ENCODE measurements at places on chromosomes 1 and 21.
A peak's percentile ranks its signal among the peaks of the same experiment; 100 is the strongest.

- no peak for DNase-seq
Observed at GRCh38 chr1:18121072-18121820, 13.6 kb downstream of the IGSF21 start.

DNA sequence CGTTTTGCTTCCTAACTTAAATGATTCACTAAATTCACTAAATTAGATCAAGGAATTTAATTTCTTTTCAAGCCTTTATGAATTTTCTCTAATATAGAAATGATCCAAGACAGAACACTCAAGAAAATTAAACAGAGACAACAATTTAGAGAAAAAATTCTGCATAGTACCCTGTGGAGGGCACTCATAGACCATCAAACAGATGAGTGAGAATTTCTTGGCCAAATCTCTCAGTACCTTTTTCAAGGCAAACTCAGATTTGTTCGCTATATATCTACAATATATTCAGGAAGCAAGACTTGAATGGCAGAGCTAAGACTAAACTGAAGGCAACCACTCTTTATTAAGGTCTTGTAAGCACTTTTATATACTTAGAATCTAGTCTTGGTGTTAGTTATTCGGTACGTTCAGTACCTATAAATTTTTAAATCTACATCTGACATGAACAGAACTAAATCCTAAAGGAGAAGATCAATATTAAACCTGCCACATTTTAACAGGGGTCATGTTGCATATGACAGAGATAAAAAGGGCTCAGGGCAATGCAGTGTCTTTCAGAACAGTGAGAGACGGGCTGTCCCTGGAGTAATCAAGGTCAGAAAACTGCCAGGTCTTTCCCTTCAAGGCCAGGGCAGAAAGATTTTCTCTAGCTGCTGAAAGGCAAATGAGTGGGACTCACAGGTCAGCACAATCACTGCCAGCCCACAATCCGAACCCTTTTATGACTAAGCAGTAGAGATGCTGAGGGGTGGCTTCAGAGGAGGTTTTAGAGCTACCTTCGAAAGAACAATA lies 118.8 kb upstream of the TMPRSS15 start:
- peak; percentile 21 for DNase-seq

DNA sequence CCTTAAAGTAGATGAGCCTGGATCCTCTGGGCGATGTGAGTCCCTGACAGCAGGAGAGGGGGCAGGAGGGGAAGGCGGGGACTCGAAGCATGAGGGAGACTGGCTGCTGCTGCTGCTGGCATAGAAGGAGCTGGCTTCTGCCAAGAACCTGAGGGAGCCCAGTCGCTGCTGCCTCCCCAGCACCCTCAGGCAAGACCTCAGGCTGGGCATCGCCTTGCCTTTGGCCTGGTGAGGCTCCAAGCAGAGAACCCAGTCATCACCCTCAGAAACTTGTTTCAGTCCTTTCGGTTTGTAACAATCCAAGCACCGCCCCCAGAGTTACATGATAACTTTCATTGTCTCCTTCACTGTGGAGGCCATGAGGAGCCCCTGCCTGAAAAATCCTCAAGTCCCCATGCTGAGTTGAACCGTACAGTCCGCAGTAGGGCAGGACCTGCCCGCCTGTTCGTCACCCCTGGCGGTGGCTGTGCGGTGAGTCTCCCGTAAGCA lies 38.8 kb downstream of the POFUT2 start:
- DNase-seq: no peak

- peak; percentile 97 for DNase-seq
Observed at GRCh38 chr1:153990468-153991150, at the start of gene RPS27. RPS27 (plus strand) TSS chr1:153990762; CDS start chr1:153990797, 35 bp downstream.

DNA sequence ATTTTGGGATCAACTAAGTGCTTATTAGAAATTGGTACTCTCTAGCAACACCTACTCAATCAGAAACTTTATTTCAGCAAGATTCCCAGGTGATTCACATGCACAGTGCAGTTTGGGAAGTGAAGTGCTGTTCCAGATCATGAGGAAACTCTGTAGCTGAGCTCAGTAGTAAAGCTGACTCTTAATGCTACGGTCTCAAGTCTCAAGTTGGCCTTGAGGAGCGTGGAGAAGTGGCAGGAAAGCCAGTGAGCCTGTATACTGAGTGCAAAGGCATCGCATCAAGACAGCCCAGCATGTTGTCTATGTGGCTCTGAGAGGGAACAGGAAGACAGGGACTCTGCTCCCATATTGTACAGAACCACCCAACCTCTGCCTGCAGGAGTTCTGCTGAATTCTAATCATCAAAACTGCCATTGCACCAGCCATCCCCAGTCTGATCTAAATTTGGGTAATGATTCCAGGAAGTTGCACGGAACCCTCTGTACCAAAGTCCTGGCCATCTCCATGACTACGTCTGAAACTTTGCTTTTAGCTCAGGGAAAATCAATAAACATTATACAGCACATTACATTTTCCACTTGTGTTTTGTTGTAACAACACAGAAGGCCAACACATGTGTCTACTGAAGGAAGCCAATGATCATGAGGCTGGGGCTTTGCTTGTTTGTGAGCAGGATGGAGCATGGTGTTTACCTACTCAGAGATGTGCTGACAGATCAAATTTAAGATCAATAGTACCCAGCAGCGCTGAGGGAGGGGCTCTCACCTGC lies 105.1 kb upstream of the TLR5 start:
- no peak for DNase-seq

- DNase-seq: no peak
Observed at GRCh38 chr1:160685266-160685665, 26.4 kb downstream of the CD48 start.

GRCh38 chr1:2322581-2323211 lies 68.7 kb downstream of the MORN1 start:
- no peak for DNase-seq

- no peak for DNase-seq
Observed at GRCh38 chr1:147586414-147586813, 45.1 kb downstream of the BCL9 start.

GRCh38 chr1:236395230-236395946 lies 1.3 kb downstream of the EDARADD start:
- DNase-seq: no peak

DNA sequence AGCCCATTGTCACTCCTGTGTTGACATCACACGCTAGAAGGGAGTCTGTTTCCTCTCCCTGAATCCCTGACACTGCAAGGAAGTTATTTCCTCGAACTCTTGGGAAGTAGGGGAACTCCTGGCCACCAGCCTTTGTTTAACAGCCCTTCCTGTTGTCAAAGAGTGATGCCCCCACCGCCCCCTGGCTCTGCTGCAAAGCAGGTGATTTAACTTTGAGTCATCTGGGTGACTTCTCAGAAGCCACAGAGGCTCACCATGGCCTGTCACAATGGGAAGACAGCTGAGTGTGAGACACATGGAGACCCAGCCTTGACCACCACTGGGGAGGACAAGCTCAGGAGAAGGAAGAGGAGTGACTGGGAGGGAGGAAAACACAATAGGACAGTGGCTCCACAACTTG lies 182.8 kb downstream of the PSMG1 start:
- no peak for DNase-seq

DNA sequence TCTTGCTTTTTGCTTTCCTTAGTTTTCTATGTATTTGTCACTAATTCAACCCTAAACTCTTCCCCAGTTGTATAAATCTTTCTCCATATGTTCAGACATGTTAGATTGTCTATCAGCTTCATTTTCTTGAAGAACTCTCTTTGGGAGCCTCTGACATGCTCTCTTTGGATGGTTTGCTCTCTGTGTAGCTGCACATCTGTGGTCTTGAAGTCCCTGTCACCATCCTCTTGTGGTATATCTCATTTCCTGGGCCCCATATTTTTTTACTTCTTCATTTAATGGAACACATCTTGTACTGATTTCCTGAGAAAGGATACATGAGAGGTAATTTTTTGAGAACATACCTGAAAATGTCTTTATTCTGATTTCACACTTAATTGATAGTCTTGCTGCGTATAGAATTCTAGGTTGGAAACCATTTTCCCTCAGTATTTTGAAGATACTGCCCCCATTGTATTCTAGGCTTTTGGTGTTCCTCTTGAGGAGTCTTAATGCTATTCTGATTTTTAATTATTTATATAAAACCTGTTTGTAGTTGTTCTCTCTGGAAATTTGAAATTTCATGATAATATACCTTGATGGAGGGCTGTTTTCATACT lies 72.6 kb downstream of the ST3GAL3 start:
- DNase-seq: no peak

GRCh38 chr1:119372503-119373086 lies 4.0 kb downstream of the HAO2 start:
- DNase-seq: peak; percentile 16

DNA sequence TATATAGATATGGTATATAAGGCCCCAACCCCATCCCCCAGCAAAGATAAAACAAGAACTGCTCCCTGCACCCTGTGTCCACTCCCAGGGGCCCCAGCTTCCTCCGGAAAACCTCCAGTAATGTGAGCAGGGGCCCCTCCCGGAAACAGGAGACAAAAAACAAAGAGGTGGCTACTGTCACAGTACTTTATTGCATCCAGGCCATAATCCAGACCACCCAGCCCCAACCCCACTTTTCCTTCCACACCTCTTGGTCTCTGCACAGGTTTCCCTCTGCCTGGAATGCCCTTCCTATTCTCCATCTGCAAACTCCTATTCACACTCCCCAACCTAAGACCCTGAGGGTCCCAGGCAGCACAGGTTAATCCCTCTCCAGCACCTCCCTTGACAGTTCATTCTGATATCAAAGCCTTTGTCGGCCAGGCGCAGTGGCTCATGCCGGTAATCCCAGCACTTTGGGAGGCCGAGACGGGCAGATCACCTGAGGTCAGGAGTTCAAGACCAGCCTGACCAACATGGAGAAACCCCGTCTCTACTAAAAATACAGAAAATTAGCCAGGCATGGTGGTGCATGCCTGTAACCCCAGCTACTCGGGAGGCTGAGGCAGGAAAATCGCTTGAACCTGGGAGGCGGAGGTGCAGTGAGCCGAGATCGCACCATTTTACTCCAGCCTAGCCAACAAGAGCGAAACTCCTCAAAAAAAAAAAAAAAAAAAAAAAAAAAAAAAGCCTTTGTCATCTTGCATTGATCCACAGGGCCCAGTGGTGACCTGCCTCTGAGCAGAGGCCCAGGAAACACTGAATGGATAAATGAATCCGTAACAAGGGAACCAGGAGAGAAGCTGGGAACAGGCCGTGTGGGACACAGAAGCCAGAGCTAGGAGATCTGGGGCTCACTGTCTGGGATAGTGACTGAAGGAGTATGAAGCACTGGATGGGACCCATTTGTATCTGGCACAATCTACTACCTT lies 2.3 kb upstream of the AUNIP start:
- DNase-seq: no peak

DNA sequence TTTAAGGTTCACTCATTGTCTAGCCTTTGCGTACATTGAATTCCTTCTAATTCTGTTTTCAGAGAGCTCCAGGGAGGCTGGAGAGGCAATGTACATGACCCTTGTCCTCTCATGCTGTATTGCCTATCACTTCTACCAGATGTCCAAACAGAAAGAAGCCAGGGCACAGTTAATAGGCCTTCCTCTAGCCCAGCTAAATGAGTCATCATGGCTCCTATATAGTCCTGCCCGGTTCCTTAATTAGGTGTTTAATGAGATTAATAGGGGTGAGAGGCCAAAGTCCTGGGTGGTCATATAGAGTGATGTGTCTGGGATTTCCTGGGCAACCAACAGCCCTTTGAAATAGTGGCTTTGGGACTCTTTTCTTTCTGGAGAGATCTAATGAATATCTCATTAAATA lies 76.3 kb downstream of the ZSCAN20 start:
- no peak for DNase-seq
